ENCODE measurements at places on chromosomes 1 and 21.

DNA sequence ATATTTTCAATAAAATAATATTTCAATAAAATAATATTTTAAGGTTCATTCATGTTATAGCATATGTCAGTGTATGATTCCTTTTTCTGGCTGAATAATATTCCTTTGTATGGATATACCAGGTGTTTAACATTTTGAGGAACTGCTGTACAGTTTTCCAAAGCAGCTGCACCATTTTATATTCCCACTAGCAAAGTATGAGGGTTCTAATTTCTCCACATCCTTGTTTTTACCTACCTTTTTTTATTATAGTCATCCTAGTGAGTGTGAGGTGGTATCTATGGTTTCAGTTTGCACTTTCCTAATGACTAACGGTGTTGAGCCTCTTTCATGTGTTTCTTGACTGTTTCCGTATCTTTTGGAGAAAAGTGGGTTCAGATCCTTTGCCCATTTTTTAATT, 5.2 kb downstream of the DEGS1 start:
- no peak for DNase-seq

DNA sequence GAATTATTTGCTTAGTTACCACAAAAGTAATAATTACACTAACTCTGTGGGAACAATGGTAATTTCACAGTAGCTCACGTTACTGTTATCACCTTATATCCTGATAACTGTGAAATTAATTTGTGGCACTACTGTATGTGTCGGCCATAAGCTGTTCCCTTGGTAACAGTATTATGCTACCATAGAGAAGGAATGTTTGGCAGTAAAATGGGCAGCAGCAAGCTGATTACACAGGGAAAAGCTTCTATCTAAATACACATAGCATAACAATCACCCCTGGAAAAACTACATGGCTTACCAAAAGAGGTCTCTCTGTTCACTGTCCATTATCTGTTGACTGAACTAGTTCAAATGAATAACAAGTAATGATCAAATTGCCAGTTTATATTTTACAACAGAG, 124.1 kb downstream of the DPYD start:
- DNase-seq = no peak

DNA sequence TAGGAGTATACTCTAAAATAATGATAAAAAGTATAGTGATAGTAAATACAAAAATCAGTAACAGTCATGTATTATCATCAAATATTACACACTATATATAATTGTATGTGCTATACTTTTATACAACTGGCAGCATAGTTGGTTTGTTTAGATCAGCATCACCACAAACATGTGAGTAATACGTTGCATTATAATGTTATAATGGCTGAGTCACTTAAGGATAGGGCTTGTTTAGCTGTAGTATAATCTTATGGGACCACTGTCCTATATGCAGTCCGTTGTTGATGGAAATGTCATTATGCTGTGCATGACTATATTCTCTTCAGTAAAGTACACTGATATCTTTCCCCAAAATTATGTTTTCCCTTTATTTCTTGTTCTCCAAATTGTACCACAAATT, 92.8 kb downstream of the LYPLAL1 start:
- no peak for DNase-seq

- no peak for DNase-seq
Measured at GRCh38 chr21:33703750-33704606, 61.7 kb downstream of the ITSN1 start.

DNA sequence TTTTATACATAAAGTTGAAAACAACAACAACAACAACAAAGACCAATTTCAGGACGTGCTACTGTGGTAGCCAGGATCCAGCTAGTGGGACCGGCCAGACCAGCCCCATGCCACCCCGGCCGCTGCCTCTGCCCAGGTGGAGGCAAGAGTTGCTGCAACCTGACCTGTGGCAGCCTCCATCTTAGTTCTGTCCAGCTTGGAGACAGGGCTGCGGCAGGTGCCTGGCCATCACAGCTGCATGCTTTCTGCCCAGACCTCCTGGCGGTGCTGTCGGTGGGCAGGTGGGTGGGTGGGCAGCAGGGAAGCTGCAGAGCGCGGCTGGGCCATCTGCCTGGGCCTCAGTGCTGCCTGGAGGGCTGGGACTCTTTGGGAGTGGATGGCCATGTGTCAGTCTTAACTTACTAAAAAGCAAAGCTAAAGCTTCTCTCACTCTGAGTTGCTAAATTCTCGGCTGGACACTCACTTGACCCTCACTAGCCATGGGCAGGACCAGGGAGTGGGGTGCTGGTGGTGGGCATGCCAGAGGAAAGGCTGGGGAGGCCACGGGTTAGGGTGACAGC, 38.6 kb downstream of the KIAA1614 start:
- no peak for DNase-seq

All from activated T-helper 1 cell treated with anti-CD3 and anti-CD28 coated beads, Interleukin-2, amount 50 U/mL, for 16 hours (primary cell).